ENCODE measurements at places on chromosomes 7 and 10.

DNA sequence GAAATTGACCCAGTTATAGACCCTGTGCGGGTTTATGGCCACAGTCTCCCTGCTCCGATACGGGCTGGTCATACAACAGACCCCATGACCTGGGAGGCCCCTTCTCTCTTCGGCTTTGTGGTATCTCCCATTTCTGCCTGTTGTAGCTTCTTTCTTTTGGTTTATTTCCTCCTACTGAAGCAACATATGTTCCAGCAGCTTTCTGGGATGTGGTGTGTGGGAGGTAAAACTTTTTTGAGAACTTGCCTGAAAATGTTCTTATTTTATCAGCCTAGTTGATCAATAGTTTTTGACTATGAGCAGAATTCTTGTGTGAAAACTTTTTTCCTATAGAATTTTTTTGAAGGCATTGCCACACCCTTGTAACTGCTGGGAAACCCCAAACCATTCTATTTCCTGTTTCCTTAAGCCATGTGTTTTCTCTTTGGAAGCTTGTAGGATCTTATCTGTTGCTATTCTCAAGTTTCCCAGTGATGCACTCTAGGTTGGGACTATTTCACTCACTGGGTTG is 80.0 kb downstream of the DAGLB start:
- no peak for DNase-seq

GRCh38 chr10:98394851-98395440 is 20.0 kb downstream of the PYROXD2 start:
- DNase-seq: no peak

DNA sequence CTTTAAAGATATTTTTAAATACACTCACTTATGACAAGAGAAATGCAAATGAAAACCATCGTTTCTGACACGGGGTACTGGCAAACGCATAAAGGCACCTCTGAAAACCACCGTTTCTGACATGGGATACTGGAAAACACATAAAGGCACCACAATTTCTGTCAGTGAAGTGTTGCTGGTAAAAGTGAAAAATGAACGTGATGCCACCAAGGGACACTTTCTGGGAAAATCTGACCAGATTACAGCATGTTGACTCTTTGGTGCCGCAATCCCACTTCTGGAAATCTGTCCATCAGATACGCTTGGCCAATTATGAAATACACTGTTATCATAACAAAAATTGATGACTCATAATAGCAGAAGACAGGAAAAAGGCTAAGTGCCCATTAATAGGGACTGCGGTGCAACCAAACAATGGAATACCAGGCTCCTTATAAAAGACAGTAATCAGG is 131.7 kb downstream of the ZMYND11 start:
- DNase-seq: no peak

DNA sequence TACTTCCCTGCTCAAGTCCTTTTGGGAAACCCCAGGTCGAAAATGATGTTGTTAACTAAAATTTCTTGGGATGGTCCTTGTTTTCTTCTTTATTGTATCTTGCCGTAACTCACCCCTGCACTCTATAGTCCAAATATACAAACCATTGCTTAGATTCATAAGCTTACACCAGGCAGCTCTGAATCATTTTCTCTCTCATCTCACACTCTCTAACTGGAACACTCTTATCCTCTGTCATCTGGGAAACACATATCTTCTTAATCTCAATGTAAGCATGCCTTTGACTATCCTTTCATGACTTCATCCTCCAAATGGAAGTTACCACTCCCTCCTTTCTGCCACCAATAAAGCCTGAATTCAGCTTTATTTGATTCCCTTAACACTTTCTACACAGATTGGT is 175.8 kb upstream of the ANK3 start:
- DNase-seq: no peak

DNA sequence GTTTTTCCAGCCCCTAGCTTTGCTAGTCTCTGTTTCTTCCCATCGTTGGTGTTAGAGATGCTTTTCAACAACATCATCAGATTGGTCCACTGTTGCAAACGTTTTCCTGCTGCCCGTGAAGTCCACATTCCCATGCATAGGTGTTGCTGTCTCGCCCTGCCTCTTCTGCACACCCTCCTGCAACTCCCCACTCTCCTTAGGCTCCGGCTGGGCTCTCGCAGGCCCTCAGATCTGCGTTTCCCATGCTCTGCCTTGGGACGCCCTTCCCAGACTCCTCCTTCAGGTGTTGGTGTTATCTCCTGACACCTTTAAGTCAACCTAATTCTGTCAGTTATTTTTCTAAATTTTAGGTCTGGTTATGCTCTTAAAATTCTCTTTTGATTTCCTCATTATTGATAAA is 55.0 kb downstream of the ZMYND11 start:
- DNase-seq: no peak

- DNase-seq: no peak
Measured at GRCh38 chr10:52020702-52021101, 293.4 kb upstream of the DKK1 start.

GRCh38 chr7:21542891-21543527 is at the start of gene DNAH11:
TSS of gene DNAH11 (plus strand) at chr7:21543039. CDS start at chr7:21543246, 207 bp downstream.
- no peak for DNase-seq

DNA sequence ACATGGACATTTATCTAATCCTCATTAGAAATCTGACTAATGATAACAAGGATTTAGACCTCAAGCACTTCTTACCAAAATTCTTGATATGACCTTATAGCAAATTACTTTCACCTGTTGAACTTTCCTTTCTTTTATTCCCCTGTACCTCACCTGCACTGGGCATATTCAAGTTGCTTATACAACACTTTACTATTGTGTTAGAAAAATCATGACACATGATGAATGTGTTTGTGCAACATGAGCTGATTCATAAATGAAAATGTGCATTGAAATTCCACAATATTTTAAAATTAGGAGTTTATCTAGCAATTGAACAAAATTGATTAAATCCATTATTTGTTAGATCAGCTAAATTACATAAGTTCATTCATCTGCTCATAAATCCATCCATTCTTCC is 160.6 kb downstream of the CFTR start:
- DNase-seq: no peak

DNA sequence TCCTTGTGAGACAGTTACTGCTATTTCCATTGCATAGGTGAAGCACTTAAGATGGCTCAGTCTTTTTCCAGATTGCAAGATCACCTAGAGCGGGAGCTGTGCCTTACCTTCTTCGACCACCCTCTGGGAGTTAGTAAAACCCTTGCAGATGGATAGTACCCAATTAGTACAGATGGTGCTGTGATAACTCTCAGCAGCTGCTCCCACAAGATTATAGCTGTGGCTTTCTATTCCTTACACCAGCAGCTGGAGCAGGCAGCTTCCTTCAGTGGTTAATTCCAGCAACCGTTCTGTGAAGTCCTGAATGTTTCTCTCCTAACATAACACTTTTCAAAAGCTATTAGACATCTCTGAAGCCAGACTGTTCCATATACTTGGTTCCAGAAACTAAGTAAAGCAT is 796.8 kb downstream of the XPNPEP1 start:
- no peak for DNase-seq

DNA sequence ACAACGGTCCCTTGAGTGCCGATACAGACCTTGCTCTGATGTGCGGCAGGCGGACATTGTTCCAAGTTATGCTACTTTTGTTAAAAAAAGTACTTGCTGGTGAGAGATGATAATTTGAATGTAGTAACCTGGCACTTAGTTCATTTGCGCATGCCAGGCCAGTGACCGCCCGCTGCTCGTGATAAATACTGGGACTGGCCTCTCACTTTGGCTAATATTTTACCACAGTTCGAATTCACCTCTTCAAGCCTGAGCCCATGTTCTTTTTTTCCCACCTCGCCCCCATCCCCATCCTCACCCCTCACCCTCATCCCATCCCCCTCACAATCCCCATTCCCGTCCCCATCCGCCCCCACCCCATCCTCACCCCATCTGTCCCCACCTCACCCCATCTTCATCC is 126.4 kb downstream of the DNAJB6 start:
- no peak for DNase-seq

DNA sequence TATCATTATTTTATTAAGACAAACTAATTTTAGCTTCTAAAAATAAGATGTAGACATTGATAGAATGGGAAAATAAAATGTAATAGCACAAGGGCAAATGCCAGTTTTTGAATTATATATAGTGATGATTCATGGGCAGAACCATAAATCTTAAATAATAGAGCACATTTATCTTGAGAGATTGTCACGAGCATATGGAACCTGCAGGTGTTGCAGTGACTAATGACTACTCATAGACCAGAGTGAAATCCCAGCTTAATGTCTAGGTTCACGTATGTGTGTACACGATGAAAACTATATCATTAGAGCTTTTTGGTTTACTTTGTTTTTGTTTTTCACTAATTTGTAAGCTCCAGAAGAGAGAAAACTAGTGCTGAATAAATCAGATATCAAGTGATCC is 150.2 kb upstream of the CACNA2D1 start:
- DNase-seq: no peak

DNA sequence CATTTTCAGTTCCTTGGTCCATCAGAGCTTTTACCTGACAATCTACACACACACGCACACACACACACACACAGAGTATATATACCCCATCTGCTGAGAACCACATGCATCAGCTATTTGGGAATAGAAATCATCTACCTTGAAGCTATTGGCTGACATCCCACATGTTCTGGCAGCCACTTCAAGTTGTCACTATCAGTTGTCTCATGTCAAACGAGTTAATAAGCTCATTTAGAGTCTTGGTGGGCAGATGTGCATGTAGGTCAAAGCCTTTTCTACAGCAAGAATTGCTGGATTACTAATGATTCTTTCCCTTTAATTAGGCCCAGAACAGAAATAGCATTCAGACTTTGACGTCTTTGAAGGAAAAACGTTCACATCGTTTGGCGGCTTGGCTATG is 36.8 kb downstream of the COL28A1 start:
- DNase-seq: no peak

DNA sequence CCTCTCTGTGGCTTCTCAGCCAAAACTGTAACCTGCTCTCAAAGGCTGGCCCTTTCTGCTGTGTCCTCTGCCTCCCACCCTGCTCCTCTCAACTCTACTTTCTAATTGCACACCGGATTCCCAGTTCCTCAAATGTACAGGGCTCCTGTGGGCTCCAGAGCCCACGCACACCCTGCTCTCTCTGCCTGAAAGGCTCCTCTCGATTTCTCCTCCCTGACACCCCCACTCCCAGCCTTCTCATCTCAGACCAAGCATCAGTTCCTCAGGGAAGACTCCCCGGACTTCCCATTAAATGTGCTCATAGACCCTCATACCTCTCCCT is 111.7 kb upstream of the STEAP1B start:
- no peak for DNase-seq

- DNase-seq: no peak
Measured at GRCh38 chr7:94907811-94908322, 473 bp downstream of the PPP1R9A start.

DNA sequence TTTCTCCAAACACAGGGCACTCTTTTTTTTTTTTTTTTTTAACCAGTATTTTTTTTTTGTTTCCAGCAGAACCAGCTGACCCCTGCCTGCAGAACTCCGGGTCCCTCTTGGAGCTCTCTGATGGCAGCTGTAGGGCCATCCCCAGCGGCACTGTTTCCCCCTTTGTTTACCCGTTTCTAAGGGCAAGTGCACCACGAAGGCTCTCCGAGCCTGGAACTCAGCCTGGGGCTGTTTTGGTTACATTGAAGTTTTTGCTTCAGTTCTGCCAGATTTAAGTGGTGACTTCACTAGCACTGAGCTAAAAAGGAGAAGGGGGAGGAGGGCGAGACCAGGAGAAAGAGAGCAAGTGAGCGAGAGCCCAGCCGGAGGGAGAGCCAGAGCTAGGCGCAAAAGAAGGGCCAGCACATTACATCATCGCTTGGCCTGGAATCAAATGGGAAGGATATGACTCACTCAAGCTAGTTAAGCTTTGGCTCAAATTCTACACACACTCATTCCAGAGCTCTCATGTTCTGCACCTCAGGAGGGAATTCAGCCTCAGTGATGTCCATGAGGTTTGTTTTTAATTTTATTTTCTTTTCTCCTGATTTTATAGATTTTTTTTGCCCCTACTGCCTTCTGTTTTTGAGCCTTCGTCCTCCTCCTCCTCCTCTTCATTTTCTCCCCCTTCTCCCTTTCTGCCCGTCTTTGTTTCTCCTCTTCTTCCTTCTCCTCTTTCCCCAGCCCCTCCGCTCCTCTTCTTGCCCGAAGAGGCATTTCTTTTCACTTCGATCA is 272.3 kb downstream of the TRIL start:
- no peak for DNase-seq

DNA sequence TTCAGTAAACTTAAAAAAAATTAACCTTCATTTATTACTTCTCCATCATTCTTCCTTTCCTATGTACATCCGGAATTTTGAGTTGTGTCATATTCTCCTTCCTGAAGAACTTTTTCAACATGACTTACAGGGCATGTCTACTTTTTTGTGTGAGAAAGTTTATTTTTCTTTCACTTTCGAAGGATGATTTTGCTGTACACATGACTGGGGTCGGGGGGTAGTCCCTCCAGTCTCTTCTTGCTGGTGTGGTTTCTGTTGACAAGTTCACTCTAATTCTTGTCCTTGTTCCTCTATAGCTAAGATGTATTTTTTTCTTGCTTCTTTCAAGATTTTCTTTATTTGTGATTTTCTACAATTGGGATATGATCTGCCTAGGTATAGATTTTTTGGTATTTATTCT is 55.8 kb downstream of the INPP5A start:
- DNase-seq: no peak

GRCh38 chr10:17861760-17862159 is 52.6 kb downstream of the MRC1 start:
- no peak for DNase-seq

GRCh38 chr7:31873816-31874597 is 187.0 kb downstream of the PPP1R17 start:
- no peak for DNase-seq

- DNase-seq: no peak
Measured at GRCh38 chr7:32178677-32179366, 108.6 kb upstream of the PDE1C start.

DNA sequence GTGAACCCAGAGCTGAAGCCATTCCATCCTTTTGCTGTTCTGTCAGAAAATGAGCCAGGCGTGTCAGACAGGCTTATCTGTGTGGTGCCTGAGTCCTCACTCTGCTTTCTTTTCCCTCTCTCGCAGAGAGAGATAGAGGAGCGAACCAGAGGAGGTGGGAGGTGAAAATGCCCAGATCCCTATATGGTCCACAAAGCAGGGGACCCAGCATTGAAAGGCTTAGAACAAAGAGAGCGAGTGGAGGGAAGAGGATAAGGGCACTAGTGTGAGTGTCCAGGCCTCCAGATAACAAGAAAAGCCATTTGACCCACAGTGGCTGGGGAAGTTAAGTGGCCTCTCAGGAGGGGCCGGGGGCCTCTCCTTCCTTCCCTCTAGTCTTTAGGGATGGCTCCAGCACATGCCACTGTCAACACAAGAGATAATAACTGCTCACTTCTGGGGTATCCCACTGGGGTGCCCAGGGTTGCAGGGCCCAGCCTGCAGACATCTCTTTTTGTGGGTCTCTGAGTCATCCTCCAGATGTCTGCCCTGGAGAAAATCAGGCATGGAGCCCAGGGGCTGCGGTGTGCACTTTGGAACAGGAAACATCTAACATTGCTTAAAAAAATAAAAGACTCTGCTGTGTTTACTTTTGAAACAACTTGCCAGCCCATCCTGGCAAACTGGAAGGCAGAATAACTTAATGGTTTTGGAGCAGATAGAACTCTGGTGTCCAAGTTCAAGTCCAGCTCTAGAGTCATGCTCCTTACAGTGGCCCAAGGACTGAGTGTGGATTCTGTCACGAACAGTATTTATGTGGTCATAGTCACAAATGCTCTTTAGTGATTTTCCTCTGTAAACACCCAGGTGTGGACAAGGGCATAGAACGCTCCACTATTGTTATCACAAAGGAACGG is 189.5 kb downstream of the CXCL12 start:
- no peak for DNase-seq
